ENCODE measurements at places on chromosomes 11 and 22.

- no peak overlapping the region for H3K4me3 ChIP-seq
- no peak overlapping the region for H3K27ac ChIP-seq
- no peak for DNase-seq
- peaks cover 13% of the 10 kb centered on the region for H3K4me1 ChIP-seq
Observed at GRCh38 chr11:44630511-44631210, 65.2 kb downstream of the CD82 start.

DNA sequence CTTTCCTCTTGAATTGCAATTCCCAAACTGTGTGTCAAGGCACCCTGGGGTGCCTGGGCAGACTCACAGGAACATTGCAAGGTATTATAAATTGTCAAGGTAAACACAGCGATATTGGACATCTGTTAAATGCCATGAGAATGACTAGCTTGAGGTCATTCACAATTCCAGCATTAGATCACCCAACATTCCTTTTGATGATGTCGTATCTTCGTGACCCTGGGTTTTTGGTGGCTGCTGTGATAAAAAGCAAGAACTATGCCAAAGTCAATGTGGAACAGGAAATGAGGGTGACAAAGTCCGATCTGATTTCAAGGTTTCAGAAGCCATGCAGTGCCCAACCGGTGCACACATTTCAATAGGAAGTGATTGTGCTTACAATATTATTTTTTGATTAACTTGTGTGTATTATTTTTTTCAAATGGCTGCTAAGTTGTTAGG lies 458.4 kb downstream of the MIAT start:
- peaks cover 19% of the 10 kb centered on the region for H3K4me1 ChIP-seq
- no peak overlapping the region for H3K4me3 ChIP-seq
- peak; percentile 87 for DNase-seq
- no peaks in the 10 kb centered on the region for H3K27me3 ChIP-seq
- H3K36me3 ChIP-seq, result no peaks in the 10 kb centered on the region
- no peak overlapping the region for H3K27ac ChIP-seq

DNA sequence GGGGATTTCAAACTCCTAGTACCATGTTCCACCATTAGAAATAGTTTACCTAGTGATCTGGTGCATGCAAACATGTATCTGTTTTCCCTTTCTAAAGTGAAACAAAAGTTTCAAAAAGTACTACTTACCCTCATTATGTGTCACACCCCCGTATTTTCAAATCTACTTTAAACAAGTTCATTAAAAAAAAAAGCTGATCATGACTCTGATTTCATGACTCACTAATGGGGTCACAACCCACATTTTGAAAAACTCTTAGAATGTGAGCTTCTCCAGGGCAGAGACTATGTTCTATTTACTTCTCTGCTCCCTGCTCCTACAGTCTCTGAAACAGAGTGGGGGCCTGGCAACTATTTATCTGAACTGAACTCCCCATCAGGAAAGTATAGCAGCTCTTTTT lies 18.2 kb downstream of the CHRM1 start:
- no peaks in the 10 kb centered on the region for H3K36me3 ChIP-seq
- H3K27me3 ChIP-seq, result peaks cover 11% of the 10 kb centered on the region
- no peak overlapping the region for H3K4me3 ChIP-seq
- H3K27ac ChIP-seq, result peak overlapping the region; percentile 25
- peak; percentile 69 for DNase-seq

DNA sequence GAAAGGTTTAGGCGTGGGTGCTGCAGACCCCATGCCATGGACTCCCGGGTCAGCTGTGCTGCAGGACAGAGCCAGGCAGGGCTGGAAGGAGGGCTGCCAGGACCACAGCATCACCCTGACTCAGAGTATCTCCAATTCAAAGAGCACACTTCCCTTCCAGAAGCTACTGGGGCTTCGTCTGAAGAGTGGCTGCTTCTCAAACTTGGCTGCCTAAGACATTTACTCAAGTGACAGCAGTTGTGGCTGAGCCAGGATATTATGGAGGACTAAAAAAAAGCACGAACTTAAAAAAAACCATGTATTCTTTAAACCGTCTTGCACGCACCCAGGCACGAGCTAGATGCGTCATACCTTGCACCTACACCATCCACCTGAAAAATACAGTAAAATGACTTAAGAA lies 13.0 kb upstream of the BID start:
- H3K27ac ChIP-seq, result no peak overlapping the region
- no peak for DNase-seq
- H3K36me3 ChIP-seq, result peaks cover 21% of the 10 kb centered on the region
- no peaks in the 10 kb centered on the region for H3K27me3 ChIP-seq

GRCh38 chr11:101127699-101128570 lies 1.7 kb downstream of the PGR start:
- peaks cover 41% of the 10 kb centered on the region for H3K27me3 ChIP-seq
- H3K4me3 ChIP-seq, result peak overlapping the region; percentile 41
- no peak overlapping the region for H3K27ac ChIP-seq
- no peaks in the 10 kb centered on the region for H3K36me3 ChIP-seq

GRCh38 chr11:129392995-129393394 lies 17.3 kb downstream of the BARX2 start:
- no peak for DNase-seq
- no peaks in the 10 kb centered on the region for H3K4me1 ChIP-seq
- H3K36me3 ChIP-seq, result no peaks in the 10 kb centered on the region
- H3K4me3 ChIP-seq, result no peak overlapping the region
- H3K27me3 ChIP-seq, result peaks cover 2% of the 10 kb centered on the region

DNA sequence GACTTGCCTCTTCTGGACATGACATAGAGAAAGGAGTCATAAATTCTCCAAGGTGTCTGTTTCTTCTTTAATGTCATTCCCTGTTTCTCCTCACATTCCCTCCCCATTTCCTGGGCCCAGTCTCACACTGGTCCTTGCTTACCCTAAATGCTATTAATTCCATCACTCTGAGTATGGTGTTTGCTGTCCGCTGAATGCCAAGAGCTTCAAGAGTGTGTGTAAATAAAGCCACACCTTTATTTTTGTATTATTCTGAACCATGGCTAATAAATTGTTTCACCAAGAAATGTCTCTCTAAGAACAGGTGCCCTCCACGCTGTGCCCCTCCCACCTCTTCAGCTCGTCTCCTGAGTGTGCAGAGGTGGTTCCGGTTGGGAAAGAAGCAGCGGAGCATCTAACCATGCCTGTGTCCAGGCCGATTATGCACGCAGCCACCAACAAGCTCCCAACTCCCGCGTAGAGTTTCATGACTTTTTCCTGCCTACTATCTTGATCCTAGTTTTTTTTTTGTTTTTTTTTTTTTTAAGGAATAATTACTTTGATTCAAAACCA lies 8.6 kb downstream of the TMEM121B start:
- peaks cover 20% of the 10 kb centered on the region for H3K36me3 ChIP-seq
- H3K4me1 ChIP-seq, result no peaks in the 10 kb centered on the region
- no peak for DNase-seq
- H3K27me3 ChIP-seq, result peaks cover 9% of the 10 kb centered on the region
- no peak overlapping the region for H3K27ac ChIP-seq
- H3K4me3 ChIP-seq, result no peak overlapping the region

DNA sequence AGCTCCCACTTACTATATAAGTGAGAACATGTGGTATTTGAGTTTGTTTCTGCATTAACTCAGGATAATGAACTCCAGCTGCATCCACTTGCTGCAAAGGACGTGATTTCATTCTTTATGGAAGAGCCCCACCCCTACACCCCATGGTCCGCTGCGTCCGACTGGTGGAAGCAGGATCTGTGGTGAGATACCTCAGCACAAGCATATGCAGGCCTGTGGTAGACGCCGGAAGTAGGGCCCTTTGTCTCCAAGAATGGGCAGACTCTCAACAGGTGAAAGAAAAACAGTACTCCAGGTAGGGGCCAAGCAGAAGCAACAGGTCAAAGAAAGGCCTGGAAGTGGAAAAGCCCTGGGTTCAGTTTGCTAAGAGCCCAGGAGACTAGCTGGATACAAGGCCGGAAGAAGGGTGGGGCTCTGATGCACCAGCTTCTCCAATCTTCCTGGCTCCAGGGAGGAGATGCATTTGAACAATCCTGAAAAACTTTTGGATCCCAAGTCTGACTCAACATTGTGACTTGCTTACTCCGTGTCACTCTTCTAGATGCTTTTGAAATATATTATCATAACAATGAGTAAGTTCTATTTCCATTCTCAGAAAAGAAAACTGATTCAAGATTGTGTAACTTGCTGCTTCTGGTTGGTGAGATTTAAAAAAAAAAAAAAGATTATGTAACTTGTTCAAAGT lies 30.4 kb downstream of the NEAT1 start:
- peak overlapping the region; percentile 30 for H3K27ac ChIP-seq
- peaks cover 10% of the 10 kb centered on the region for H3K4me1 ChIP-seq
- H3K4me3 ChIP-seq, result no peak overlapping the region
- no peaks in the 10 kb centered on the region for H3K27me3 ChIP-seq

- H3K27me3 ChIP-seq, result peaks cover 3% of the 10 kb centered on the region
- no peak overlapping the region for H3K27ac ChIP-seq
- no peak for DNase-seq
- H3K4me3 ChIP-seq, result no peak overlapping the region
- no peaks in the 10 kb centered on the region for H3K4me1 ChIP-seq
Observed at GRCh38 chr22:47282851-47283250, 520.4 kb downstream of the TBC1D22A start.

GRCh38 chr11:111541254-111542061 lies 938 bp downstream of the LAYN start:
- H3K27me3 ChIP-seq, result no peaks in the 10 kb centered on the region
- H3K4me1 ChIP-seq, result peaks cover 17% of the 10 kb centered on the region
- peak; percentile 92 for DNase-seq
- H3K4me3 ChIP-seq, result peak overlapping the region; percentile 85

DNA sequence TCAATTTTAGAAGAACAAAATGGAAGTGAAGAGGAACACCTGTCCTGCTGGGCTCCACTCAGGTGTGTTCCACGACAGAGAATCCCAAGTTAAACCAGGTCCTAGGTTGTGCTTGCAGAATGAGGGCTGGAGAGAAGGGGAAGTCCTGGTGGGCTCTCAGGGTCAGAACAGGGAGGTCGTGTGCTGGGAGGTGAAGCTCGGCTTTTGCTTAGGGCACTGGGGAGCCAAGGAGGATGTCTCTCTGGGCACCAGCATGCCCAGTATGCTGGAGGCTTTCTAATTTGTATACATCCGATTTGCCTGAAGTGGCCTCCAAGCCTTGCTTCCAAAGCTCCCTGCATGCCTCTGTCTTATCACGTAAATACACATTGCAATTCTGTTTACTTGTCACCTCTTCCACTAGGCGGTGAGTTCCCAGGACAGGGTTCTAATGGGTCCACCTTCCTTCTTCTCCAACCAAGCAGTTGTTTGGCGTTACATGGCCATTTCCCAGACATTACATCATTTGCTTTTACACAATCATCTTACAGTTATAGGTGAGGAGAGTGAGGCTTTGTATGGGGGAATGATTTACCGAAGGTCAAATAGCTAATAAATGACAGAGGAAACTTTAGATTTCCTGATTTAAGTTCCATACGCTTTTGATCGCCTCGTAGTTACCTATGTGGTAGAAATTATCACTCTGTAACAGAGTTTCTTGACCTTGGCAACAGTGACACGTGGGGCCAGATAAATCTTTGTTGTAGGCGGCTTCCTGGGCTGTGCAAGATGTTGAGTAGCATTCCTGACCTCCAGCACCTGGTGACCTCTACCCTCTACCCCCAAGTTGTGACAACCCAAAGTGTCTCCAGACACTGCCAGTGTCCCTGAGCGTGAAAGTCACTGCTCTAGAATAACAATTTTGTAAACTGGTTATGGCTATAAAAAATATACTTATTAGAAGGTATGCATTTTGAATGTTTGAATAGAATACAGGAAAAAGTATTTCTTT lies 901.5 kb downstream of the TBC1D22A start:
- no peaks in the 10 kb centered on the region for H3K4me1 ChIP-seq
- H3K36me3 ChIP-seq, result no peaks in the 10 kb centered on the region
- no peaks in the 10 kb centered on the region for H3K27me3 ChIP-seq
- no peak overlapping the region for H3K4me3 ChIP-seq
- no peak overlapping the region for H3K27ac ChIP-seq

GRCh38 chr11:83508804-83509203 lies 222.6 kb upstream of the CCDC90B start:
- no peaks in the 10 kb centered on the region for H3K36me3 ChIP-seq
- no peaks in the 10 kb centered on the region for H3K27me3 ChIP-seq
- no peak for DNase-seq

- no peak overlapping the region for H3K4me3 ChIP-seq
- H3K36me3 ChIP-seq, result no peaks in the 10 kb centered on the region
- H3K27me3 ChIP-seq, result no peaks in the 10 kb centered on the region
Observed at GRCh38 chr11:15912825-15913224, 443.5 kb downstream of the SOX6 start.

DNA sequence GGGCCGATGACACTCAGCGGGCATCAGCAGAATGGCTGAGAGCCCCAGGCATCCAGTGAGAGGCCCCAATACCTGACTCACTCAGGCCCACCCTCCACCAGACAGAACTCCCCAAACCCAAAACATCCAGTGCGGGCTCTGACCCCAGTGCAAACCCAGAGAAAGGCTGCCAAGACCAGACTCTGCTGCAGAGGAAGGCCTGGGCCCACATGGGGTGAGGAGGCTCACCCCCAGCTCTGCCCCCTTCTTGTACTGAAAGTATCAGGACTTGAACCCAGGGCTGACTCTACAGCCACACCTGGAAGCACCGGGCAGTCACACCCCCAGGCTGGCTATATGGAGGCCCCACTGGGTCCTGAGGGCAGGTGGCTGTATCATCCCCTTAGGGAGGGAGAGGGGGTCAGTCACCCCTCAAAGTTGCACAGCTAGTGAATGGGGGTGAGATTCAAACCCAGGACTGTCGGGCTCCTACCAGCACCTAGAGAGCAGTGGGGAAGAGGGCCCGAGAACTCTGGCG lies 49.3 kb downstream of the IGLL1 start:
- no peak overlapping the region for H3K4me3 ChIP-seq
- no peaks in the 10 kb centered on the region for H3K36me3 ChIP-seq
- DNase-seq, result no peak
- no peak overlapping the region for H3K27ac ChIP-seq
- H3K27me3 ChIP-seq, result peaks cover 29% of the 10 kb centered on the region

- no peaks in the 10 kb centered on the region for H3K36me3 ChIP-seq
- no peak for DNase-seq
- no peaks in the 10 kb centered on the region for H3K27me3 ChIP-seq
- no peak overlapping the region for H3K27ac ChIP-seq
- no peaks in the 10 kb centered on the region for H3K4me1 ChIP-seq
Observed at GRCh38 chr11:101336155-101336554, 206.5 kb upstream of the PGR start.

DNA sequence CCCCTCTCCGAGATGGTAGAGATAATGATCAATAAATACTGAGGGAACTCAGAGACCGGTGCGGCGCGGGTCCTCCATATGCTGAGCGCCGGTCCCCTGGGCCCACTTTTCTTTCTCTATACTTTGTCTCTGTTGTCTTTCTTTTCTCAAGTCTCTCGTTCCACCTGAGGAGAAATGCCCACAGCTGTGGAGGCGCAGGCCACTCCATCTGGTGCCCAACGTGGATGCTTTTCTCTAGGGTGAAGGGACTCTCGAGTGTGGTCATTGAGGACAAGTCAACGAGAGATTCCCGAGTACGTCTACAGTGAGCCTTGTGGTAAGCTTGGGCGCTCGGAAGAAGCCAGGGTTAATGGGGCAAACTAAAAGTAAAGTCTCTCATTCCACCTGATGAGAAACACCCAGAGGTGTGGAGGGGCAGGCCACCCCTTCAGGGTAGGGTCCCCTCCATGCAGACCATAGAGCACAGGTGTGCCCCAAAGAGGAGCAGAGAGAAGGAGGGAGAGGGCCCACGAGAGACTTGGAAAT lies 43.2 kb downstream of the IGLL1 start:
- H3K27me3 ChIP-seq, result peaks cover 24% of the 10 kb centered on the region
- H3K36me3 ChIP-seq, result no peaks in the 10 kb centered on the region
- H3K4me3 ChIP-seq, result no peak overlapping the region
- no peak overlapping the region for H3K27ac ChIP-seq

Measured in IMR-90 (cell line).